ENCODE measurements at places on chromosomes 3 and 15.

DNA sequence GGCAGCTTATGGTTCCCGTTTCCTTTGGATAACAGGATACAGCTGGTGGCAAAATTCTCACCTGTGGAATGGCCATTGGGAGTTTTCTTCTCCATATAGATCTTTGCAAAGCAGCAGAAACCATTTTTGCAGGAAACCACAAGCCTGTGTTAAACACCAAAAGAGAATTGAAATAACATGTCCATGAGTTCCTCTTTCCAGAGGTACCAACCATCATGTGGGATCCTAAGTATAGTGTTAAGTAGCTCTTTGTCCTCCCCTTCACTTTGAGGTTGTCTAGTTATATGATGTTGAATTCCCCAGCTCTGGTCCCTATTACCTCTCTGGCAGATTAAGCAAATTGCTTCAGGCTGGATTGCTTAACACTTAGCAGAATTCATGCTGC lies 94.9 kb downstream of the AKAP13 start:
- no peak for DNase-seq

DNA sequence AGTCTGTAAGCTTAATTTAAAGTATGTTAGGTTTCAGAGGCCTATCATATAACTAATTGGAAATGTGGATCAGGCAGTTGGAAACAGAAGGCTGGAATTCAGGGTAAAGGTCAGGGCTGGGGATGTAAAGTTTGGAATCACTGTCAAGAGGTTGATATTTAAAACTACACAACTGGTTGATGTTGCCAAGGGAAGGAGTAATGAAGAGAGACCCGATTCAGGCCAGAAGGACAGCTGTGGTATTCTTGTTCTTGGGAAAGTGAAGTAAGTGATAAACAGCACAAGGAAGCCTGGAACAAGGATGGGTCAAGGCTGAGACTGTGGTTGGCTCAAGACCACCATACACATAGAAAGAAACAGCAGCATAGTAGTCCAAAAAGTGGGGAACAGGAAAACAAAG lies 654.2 kb downstream of the NTRK3 start:
- DNase-seq: no peak

GRCh38 chr3:189551007-189551406 lies 80.2 kb upstream of the TP63 start:
- no peak for DNase-seq

GRCh38 chr15:29805708-29806104 lies 16.6 kb downstream of the TJP1 start:
- no peak for DNase-seq

DNA sequence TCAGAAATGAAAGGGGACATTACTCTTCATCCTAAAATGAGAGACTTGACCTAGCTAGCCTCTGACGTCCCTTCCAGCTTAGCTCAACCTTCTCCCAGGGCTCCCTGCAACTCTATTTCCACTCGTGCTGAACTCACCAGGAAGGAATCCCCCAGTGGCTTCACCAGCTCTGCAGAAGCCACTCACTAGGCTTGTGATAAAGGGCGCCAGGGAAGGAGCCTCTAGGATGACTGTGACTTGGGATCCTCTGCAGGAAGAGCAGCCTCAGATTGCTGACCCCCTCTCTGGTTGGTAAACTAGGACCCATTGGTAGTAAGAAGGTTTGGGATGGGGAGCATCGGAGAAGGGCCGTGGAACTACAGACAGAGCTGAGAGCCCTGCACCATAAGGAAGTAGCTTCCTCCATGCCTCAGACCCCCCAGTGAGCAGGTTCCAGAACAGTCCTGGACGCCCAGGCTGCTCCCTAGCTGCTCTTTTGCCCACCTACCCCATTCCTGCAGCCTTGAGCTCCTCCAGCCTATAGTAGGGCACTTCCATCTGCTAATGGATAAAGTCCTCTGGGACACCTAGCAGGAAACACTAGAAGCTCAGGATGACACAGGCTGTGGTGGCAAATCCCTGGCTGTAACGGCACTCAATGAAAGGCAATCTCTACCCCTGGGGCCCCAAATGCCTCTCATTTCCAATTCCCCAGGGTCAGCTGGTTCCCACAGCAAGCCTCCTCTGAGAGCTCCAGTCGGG lies 26.0 kb downstream of the PLA2G4F start:
- no peak for DNase-seq

DNA sequence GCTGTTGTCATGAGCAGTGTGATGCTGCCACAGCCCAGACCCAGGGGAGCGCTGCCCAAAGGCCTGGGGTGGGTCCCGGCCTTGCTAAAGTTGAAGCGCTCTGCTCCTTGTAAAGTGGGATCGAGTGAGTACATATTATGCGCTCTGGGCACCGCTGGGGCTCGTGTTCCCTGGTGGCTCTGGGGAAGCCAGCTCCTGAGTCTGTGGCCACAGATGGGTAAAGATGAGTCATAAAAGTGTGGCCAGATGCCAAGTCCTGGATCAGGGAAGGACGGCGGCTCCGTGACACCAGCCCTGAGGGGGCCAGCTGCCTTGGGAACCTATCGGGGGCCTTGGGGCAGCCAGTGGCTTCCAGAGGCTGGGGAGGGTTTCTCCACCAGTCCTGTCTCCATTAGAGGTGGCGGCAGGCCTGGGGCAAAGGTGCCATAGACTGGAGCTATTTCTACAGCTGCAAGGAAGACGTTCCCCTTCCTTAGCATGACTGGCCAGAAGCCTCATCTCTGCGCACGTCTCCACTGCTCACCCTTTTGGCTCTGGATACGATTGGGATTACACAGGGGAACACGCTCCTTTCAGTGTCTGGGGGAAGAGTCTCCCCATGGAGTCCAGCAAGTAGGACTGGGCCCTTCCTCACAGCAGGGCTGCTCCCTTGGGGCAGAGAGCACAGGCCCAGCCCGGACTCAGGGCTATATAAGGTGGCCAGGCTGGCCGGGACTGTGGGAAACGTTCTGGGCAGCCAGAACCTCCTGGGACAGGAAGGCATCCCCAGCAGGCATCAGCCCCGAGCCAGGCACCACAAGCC lies 1.2 kb upstream of the ITIH4 start:
- no peak for DNase-seq

GRCh38 chr15:101092156-101092866 lies 159.5 kb downstream of the CHSY1 start:
- no peak for DNase-seq

GRCh38 chr3:116815831-116816588 lies 106.4 kb downstream of the TUSC7 start:
- no peak for DNase-seq

- no peak for DNase-seq
Measured at GRCh38 chr3:123508178-123508577, 59.3 kb upstream of the ADCY5 start.

DNA sequence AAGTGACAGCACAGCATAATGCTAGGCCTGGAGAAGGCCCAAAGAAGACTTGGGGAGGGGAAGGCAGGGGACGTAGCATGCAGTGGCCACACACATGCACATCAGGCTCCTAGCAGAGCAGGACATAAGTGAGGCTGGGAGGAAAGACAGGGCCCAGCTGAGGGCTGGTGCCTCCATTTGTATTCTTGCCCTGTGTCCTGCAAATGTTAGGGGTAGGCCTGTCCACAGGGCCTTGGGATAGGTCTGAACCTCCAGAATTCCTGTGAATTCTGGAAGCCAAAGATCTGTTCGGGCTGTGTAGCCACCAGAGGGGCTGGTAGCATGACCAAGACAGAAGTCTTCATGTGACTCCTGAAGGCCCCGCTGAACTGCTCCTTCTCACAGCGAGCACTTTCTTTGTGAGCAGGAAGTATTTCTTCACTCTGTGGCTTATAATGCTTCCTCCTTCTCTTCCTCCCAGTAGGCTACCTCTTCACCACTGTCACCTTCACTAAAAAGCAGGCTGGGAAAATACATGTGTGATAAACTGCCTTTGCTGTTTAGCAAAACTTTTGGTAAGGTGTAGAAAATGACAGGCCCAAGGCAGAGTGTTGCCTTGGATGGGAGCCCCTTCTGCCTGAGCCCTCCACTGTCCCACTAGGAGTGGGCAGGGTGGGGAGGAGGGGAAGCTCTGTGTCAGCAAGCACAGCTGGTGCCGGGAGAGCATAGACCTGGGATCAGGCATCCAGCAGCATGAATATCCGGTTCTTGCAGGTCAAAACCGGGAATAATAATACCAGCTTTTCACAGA lies 8.4 kb downstream of the CERS3 start:
- no peak for DNase-seq

DNA sequence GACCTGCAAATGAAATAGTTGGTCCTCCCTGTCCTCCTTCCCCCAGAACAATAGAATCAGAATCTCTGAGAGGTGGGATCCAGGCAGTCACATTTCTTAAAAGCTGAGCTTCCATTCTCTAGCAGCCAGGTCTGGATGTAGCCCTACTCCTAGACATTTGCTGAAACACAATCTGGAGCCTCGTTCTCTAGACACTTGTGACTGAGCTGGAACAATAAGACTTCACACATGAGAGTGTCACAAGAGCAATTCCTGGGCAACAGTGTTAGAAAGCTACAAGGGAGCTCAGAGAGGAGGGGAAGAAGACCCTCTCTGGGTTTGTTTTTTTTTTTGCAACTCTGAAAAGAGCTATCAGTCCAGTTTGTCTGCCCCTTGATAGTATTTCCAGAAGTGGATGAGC lies 14.5 kb downstream of the CORO2B start:
- no peak for DNase-seq

DNA sequence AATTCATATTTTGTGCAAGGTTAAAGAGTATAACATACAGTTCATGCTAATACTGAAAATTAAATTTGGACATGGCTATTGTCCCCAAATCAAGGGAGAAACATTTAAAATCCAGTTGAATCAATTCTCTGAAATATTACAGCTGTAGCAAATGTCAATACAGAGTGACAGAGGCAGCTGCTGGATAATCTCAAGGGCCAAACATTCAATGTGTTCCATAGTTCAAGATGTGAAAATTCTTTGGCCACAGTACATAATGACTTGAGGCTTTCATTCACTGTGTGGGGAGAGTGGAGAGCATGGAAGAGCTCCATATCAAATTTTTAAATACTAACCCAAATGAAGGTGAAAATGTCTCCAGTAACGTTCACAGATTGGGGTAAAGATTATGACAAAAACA lies 1192.8 kb upstream of the CADM2 start:
- no peak for DNase-seq

- DNase-seq: no peak
Measured at GRCh38 chr3:186839874-186840641, 2.5 kb upstream of the ADIPOQ start.

GRCh38 chr15:40825661-40826422 lies 2.7 kb downstream of the PPP1R14D start:
- DNase-seq: no peak

- no peak for DNase-seq
Measured at GRCh38 chr3:66133853-66134445, 86.9 kb upstream of the SLC25A26 start.

GRCh38 chr3:180330440-180330839 lies 271.5 kb upstream of the TTC14 start:
- DNase-seq: no peak

- DNase-seq: no peak
Measured at GRCh38 chr3:129315223-129315997, 36.7 kb downstream of the HMCES start.

GRCh38 chr3:167930453-167930852 lies 165.3 kb downstream of the GOLIM4 start:
- no peak for DNase-seq

GRCh38 chr15:60204131-60204885 lies 193.5 kb downstream of the ANXA2 start:
- no peak for DNase-seq

DNA sequence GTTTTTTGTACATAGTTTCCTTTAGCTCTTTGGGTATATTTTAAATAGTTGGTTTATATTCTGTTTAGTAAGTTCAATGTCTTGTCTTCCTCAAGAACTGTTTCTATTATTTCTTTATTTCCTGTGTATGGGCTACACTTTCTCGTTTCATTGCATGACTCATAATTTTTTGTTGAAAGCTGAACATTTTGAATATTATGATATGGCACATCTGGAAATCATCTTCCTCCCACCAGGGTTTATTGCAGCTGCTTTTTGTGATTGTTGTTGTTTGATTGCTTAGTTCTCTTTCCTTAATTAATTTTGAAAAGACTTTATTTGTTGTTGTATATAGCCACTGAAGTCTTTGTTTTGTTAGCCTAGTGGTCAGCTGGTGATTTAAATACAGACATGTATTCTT lies 43.8 kb downstream of the LSM3 start:
- DNase-seq: no peak

GRCh38 chr3:127177226-127177625 lies 15.7 kb upstream of the PRR23E start:
- no peak for DNase-seq

GRCh38 chr3:73783811-73784210 lies 159.1 kb upstream of the PDZRN3 start:
- no peak for DNase-seq

DNA sequence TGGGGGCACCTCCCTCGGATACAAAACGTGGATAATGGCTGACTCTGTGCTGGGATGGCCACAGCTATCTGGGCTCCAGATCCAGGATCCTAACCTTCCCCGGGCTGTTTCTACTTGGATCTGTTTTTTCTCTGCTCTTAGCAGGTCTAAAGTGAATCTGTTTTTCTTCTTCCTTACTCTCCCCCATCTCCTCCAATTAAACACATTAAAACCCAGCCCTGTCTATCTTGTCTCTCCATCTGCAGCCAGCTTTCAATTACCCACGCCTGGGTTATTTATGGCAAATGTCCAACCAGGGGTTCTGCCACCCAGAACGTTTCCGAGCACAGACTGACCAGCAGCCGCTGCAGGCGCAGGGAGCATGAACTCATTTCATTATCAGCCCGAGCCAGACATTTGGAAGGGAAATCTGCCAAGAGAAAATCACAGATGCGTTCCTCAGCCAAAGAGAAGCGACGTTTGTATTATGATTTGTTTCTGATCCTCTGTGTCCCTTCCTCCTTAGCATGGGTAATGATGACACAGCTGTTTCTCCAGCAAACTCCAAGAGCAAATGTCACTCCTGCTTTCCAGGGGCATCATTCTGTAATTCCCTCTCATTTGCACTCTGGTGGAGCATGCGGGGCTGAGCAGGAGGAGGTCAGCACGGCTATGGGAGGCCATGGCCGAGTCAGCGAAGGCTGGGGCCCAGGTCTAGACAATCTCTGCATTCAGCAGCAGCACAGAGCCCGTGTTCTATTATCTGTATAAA lies 42.0 kb downstream of the UMPS start:
- no peak for DNase-seq

DNA sequence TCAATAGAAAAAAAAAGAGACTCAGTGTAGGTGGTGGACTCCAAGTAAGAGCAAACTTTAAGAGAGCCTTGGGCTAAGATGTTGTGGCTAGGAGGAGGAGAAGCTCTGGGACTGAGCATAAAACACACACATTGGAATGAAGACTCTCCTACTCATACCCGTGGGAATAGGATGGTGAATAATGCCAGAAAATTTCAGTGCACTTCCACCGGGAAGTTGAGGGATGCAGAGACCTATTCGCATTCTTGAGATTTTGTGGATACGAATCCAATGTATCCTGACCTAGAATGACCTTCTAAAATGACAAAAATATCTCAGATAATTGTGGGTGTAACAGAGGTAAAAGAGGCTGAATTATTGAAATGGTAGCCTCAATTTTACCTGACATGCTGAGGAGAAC lies 388.7 kb upstream of the SGO1 start:
- no peak for DNase-seq

DNA sequence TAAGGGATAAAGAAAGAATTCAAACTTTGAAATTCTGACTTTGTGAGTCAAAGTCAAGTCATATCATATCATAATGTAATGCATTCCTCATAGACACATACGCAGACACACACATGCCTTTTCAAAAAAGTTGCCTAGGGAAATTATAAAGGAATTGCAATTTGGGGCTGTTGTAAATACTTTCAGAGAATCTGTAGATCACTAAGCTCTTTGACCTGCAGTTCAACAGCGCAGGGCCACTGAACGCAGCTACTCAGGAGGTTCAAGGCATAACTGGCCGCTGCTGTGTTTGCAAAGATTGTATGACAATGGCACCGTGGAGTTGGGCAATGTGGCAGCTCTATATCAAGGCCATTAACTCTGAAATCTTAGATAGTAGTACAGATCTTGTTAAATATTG lies 188.4 kb upstream of the THRB start:
- DNase-seq: no peak

Measured in stimulated activated CD4-positive, alpha-beta T cell treated with anti-CD3 and anti-CD28 coated beads, TNF-alpha, amount 100 ng/mL, for 1 hour (primary cell).